Central memory CD4-positive, alpha-beta T cell (primary cell): ENCODE measurements at places on chromosomes 3 and 15.

GRCh38 chr3:43960448-43960840, 269.7 kb downstream of the ABHD5 start:
- DNase-seq, result no peak

- no peak for DNase-seq
Measured at GRCh38 chr3:29291260-29291981, 10.6 kb downstream of the RBMS3 start.

DNA sequence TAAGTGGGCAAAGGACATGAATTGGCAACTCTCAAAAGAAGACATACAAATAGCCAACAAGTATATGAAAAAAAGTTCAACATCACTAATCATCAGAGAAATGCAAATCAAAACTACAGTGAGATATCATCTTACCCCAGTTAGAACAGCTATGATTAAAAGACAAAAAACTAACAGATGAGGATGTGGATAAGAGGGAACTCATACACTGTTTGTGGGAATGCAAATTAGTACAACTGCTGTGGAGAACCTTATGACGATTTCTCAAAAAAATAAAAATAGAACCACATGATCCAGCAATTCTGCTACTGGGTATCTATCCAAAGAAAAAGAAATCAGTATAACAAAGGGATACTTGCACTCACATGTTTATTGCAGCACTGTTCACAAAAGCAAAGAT, 28.6 kb downstream of the NEK10 start:
- DNase-seq, result peak; percentile 33

GRCh38 chr15:33083232-33084081, 111.1 kb downstream of the FMN1 start:
- DNase-seq, result no peak

GRCh38 chr3:99918715-99919114, 101.1 kb downstream of the CMSS1 start:
- no peak for DNase-seq

DNA sequence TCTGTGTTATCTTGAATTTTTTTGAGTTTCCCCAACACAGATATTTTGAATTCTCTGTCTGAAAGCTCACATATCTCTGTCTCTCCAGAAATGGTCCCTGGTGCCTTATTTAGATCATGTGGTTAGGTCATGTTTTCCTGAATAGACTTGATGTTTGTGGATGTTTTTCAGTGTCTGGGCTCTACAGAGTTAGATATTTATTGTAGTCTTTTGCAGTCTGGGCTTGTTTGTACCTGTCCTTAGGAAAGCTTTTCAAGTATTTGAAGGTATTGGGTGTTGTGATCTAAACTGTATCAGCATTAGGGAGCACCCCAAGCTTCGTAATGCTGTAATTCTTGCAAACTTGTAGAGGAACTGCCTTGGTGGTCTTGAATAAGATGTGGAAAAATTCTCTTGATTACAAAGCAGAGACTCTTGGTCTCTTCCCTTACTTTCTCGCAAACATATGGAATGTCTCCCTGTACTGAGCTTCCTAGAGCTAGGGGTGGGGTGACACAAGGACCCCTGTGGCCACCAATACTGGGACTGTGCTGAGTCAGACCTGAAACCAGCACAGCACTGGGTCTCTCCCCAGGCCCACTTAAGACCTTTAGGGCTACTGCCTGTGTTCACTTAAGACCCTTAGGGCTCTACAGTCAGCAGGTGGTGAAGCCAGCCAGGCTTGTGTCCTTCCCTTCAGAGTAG, 26.5 kb downstream of the TM4SF18 start:
- DNase-seq, result no peak

- DNase-seq, result no peak
Measured at GRCh38 chr15:32124726-32125125, 94.4 kb downstream of the CHRNA7 start.

GRCh38 chr3:71905426-71905825, 120.5 kb upstream of the PROK2 start:
- DNase-seq, result no peak

- DNase-seq, result no peak
Measured at GRCh38 chr3:12288182-12289129, at the start of gene PPARG. Gene PPARG, plus strand, starts transcription at chr3:12289070. Its CDS starts 90,642 bp downstream, at chr3:12379712.

GRCh38 chr15:74730619-74731316, 5.4 kb upstream of the CYP1A1 start:
- no peak for DNase-seq

- DNase-seq, result no peak
Measured at GRCh38 chr3:110419096-110419495, 652.5 kb upstream of the NECTIN3 start.

DNA sequence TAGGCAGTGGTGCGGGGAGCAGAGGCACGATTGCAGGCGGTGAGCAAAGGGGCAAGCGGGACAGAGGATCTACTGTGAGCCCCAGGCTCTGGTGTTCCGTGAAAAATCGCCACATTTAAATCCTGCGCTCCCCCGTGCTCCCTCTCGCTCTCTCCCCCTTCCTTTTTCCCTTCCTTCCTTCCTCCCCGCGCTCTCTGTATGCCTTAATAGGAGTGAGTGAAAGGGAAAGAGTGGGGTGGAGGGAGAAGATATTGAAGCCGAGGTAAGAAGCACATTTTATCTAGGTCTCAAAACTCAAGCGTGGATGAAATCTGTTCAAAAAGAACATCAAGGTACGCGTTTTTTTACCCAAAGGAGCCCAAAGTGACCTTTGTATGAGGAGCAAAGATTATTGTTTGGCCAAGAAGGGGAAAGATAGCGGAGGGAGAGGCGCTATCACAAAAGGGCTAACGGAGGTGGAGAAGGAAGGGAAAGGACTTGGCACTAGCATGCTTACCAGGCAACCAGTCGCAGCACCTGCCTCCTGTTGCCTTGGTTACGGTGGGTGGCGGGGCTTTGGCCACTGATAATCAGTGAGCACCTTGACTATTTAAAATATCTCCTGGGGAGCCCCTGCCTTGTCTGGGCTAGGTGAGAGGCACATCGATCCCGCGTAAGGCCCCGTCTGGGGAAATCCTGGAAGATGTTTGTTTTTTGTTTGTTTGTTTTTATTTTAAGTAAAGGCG, 14.9 kb upstream of the AEN start:
- DNase-seq, result no peak

DNA sequence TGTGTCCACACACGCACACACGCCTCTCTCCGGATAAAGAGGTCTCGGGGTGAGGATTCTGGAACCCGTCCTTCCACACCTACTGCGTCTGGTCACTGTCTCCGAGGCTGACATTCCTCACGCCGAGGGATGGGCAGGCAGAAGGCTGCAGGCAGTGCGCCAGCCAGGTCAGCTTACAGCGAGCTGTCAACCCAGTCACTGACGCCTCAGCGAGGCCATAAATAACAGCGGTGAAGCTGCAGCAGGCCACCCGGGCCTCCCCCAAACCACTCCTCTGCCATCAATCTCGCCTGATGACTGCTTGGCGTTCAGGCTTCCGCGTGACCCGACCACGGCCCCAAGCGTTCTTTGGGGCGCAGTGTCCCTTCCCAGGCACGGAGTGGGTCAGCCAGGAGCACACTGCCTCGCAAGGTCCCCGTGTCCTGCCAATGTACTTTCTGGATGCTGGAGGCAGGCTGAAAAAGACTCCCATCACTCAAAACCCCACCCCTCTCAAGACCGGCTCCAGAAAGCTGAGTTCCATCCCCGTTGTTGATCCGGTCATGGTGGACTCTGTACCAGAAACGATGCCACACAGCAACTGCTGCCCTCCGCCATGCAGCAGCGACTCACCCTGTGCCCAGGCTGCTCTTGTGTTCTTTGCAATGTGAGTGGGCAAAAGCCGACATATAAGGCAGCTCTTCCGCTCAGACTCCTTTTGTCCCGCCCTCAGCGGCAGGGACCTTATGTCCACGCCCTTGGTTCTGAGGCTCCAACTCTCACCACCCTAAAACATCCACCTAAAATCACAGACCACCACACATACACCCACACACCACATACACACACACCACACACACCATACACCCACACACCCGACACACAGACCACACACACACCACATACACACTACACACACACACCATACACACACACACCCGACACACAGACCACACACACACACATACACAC, 27.1 kb downstream of the CPN2 start:
- peak; percentile 26 for DNase-seq

DNA sequence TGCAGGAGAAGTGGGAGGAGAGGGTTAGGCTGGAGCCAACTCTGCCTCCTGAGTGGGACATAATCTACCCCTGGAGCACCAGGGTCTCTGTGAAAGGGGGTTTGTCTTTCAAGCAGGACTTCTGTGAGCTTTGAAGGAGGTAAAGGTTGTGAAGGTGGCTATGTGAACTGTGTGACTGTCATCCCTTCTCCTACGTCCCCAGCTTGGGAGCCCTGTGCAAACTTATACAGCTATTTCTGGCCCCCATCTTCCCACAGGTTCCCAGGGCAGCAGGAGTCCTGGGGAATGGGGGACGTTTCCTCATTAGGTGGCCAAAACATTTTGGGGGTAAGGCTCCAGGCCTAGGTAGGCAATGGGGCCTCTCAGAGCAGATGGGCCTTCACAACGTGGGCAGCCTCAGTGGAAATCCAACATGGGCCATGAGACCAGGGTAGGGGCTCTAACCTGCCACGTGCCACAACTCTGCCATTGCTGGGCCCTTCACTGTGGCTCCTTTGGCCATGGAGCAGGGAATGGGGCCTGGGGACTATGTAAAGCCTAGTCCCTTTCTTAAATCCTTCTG, 3.5 kb downstream of the VIPR1 start:
- no peak for DNase-seq

GRCh38 chr3:53554559-53555067, 60.2 kb downstream of the CACNA1D start:
- DNase-seq, result no peak

- no peak for DNase-seq
Measured at GRCh38 chr3:169678122-169678521, 14.6 kb upstream of the MECOM start.

DNA sequence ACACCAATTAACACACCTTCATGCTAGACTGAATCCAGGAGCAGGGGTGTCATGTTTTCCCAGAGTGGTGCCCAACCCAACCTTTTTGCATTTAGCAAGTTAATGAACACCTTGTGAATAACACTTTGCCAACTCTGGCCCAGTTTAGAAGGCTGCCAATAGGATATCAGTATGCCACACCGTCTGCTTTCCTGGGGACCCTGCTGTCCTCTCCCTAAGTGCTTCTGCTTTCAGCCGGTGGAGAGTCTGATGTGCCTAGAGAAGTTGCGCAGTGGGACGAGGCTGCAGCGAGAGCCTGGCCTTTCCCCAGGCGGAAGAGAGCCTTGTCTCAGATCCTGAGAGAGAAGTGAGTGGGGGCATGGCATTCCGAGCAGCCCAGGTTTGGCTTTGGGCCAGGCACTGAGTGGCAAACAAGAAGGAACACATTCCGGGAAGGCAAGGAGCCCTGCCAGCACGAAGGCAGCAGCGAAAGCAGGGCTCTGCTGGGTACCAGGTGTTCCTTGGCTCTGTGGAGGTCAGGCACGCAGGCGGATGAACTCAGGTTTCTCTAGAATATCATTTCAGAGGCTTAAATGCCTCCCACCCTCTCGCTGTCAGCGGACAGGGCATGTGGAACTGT, 36.9 kb downstream of the SENP8 start:
- no peak for DNase-seq

- DNase-seq, result no peak
Measured at GRCh38 chr3:190401963-190402362, 14.0 kb downstream of the CLDN16 start.

DNA sequence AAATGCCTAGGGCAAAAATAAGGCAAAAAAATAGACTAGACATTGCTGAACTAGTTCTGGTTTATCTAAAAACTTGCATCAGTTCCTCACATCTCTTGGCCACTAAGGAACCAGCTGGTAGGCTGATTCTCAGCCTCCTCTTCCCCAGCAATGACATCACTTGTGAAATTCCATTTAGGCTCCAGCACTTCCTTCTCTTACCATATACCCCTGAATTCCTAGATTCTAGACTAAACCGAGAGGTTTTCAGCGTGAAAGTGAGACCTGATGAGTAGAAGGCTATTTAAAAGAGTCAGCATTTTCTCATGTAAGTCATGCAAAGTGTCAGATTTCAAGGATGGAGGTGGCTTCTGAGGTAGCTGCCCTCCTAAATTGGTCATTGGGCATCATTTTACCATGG, 247.1 kb upstream of the CDIN1 start:
- no peak for DNase-seq

GRCh38 chr3:97712919-97713318, 51.6 kb upstream of the ARL6 start:
- no peak for DNase-seq

- DNase-seq, result no peak
Measured at GRCh38 chr15:27843146-27843545, 256.0 kb downstream of the OCA2 start.

DNA sequence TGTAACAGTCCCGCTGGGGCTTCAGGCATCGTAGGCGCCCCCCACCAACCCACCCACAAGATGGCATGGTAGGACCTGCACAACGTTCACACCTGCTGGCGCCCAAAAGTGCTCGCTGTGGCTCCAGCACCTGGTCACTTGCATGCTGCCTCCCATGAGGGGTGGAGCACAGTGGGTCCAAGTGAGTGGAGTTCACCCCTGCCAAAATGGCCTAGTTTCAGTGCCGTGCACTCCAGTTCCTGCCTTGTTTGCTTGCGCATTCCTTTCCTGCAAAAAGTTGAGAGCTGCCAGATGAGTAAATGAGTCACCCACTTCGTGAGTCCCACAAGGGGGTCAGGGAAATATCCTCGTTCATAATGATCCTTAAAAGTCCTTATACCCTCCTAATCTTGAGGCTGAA, 788.7 kb upstream of the DPPA4 start:
- DNase-seq, result no peak

GRCh38 chr3:160129459-160130061, 95.7 kb upstream of the C3orf80 start:
- DNase-seq, result no peak

DNA sequence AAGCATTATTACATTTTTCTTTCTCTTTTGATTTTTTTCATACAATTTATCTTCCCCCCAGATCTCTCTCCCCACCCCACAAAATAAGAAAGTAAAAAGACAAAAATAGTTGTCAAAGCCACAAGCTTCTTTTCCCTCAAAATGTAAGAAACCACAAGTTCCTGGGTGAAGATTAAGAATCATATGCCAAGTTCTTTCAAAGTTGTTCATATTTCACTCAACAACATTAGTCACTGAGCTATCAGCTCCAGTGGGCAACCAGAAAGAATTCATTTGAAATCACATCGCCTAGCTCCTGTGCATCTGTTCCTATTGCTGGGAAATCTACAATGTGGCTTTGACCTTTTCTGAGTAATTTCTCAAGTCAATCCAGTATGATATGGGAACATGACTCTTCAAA, 681.6 kb upstream of the ARPP21 start:
- no peak for DNase-seq

DNA sequence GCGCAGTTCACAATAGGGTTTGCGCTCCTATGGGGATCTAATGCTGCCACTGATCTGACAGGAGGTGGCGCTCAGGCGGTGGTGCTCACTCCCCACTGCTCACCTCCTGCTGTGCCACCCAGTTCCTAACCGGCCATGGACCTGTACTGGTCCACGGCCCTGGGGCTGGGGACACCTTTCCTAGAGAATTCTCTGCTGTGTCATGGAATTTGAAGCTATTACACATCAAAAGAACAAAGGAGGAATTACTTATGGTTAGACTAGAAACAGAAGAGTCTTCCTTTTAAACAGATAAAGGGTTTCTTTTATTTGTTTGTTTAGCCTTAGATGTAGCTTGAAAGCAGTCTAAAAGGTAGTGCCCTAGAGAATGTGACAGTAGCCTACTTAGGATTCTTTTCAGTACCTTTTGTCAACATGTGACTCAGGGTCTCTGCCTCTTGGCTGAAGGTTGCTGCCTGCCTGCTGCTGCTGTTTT, 50.3 kb downstream of the PAK2 start:
- DNase-seq, result no peak

GRCh38 chr3:127002195-127003174, 19.6 kb downstream of the PLXNA1 start:
- DNase-seq, result no peak

- no peak for DNase-seq
Measured at GRCh38 chr3:52537165-52537620, 788 bp downstream of the UQCC5 start.

GRCh38 chr3:48425281-48425812, 4.5 kb downstream of the PLXNB1 start:
- DNase-seq, result no peak
